ENCODE measurements at places on chromosomes 16 and 17.

- ATAC-seq: peak; percentile 80
Measured at GRCh38 chr17:58324409-58325288, 3.9 kb downstream of the TSPOAP1 start.

DNA sequence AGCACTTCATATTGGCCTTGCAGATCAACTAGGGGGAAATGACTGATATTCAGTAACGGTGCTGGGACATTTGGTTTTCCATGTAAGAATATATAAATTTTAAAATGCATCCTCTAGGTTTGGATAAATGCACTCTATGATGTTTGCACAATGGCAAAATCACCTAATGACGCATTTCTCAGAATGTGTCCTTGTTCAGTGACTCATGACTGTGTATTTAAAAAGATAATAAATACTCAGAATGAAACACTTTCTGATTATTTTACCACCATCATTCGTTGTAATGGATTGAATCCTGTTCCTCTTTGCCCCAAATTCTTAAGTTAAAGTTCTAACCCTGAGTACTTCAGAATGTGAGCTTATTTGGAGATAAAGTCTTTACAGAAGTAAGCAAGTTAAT lies 17.2 kb upstream of the ADGRG1 start:
- ATAC-seq: no peak

DNA sequence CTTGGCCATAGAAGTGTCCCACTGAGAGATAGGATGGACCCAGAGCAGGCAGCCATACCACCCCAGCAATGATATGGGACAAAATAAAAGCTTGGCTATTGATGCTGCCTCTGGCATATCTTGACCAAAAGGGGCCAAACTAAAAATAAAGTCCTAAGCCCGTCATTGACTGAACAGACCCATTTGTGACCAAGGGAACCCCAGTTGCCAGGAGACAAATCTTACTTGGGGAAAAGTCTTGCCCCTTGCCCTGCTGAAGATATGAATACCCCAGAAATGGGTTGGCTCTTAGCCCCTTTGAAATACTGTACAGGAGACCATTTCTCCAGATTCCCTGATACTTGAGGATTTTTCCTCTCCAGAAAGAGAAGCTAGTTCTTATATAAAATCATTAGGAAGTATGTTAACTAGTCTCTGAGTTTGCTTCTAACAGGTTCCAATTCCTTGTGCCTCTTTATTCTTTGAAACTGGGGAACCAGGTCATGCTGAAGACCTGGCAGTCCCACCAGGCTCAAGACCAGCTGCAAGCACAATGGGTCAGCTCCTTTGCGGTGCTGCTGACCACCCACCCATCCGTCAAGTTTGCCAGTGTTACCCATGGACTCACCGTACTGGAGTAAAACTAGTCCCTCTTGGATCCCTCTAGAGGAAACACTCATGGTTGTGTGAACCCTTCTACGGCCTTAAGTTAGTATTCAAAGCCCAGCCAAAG lies 31.0 kb upstream of the LCMT1 start:
- ATAC-seq: no peak

GRCh38 chr16:66395806-66396555 lies 29.5 kb downstream of the CDH5 start:
- no peak for ATAC-seq

DNA sequence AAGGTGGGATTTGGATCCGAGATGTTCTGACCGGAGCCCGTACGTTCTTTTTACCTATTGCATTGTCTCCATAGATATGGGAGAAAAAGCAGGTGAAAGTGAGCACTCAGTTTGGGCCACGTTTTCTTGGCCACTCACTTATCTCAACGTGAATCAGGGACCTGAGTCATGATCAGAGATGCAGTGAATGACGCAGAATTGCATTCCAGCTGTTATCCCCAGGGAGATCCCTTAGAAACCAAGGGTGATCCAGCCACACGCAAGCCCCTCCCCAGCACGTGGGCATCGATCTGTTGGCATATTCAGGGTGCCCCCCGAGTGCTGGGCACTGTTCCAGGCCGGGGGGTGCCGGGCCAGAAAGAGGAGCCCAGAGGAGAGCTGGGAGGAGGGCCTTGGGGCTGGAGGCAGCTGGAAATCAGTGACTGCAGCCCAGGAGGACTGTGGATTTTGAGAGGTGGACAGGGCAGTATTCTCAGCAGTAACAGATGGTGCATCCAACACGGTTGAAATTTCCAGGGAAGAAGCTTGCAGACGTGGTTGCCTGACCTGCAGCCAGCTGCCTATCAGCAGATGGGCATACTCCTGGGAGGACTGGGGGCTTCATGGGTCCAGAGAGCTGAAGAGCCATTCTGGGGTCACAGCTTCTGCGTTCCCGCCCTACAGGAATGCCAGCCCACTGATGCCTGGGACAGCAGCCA lies 87.2 kb upstream of the CACNG5 start:
- no peak for ATAC-seq

DNA sequence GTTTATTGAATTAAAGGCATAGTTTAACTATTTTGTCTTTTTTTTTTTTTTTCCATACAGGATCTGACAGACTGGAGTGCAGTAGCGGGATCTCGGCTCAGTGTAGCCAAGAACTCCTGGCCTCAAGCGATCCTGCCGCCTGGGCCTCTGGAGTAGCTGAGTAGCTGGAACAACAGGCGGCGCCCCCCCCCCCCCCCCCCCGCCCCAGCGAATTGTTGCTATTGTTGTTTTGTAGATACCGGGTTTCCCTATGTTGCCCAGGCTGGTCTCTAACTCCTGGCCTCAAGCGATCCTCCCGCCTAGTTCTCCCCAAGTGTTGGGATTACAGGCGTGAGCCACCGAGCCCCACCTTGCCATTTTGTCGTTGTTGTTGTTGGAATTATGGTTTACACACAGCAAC lies 1.3 kb upstream of the CENPV start:
- ATAC-seq: no peak

GRCh38 chr16:81696961-81697615 lies 82.0 kb upstream of the PLCG2 start:
- no peak for ATAC-seq

GRCh38 chr17:70105641-70106040 lies 30.6 kb downstream of the KCNJ16 start:
- ATAC-seq: no peak

GRCh38 chr17:63116967-63117830 lies 151.2 kb downstream of the TANC2 start:
- no peak for ATAC-seq

- ATAC-seq: no peak
Measured at GRCh38 chr17:54861471-54861983, 39.1 kb upstream of the TOM1L1 start.

DNA sequence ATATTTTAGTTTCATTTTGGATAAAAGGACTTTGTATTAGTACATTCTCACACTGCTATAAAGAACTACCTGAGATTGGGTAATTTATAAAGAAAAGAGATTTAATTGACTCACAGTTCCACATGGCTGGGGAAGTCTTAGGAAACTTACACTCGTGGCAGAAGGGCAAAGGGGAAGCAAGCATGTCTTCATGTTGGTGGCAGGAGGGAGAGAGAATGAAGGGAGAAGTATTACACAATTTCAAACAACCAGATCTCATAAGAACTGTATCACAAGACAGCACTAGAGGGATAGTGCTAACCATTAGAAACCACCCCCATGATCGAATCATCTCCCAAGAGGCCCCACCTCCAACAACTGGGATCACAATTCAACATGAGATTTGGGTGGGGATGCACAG lies 142.9 kb downstream of the USP31 start:
- no peak for ATAC-seq

DNA sequence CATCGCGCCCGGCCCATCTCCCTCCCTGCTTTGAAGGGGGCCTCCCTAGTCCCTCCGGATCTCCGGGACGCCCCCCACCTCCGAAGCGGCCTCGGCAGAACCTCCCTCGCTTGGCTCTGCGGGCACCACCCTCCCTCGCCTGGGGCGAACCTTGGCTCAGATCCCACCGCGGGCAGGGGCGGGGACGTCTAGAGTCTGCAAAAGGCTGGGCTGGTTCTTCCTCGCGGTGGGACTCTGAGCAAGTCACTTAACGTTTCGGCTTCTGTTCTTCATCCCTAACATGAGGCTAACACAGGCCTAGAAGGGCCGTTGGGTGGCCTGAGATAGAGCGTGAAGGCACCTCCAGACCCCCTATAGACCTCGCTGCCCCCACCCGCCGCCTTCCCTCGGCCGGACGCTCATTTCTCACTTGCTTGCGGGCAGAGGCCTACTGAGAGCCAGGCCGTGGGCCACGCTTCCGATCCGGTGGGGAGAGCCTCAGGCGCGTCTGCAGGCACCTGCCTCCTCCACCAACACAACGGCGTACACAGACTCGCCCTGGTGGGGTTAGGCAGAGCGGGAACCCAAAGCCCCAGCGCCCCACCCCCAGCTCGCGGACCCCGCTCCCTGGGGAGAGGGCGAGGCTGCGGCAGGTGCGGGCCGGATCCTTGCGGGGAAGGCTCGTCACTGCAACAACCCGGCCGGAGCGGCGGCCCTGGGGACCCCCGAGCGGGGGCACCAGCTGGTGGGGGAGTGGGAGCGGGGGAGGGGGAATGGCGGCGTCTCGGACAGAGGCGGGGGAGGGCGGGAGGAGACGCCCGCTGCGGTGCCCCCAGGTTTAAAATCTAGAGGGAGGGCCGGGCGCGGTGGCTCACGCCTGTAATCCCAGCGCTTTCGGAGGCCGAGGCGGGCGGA lies 5.4 kb downstream of the MYO1C start:
- ATAC-seq: peak; percentile 19

- ATAC-seq: no peak
Measured at GRCh38 chr16:35306915-35307314, 1847.5 kb downstream of the TP53TG3F start.
